ENCODE measurements at places on chromosomes 5 and 9. TPM values are rescaled to one million over a fixed set of nuclear protein-coding genes. Genes with fewer than 3 reads are reported as not detected.

GRCh38 chr5:76345582-76345981, 57.5 kb upstream of the IQGAP2 start:
- DNase-seq = no peak

Gene HEXB
- 264 TPM for total RNA-seq

- no peak for DNase-seq
Measured at GRCh38 chr9:90838098-90838497, 36.5 kb downstream of the SYK start.

Gene ZNF169
- 11.4 TPM for total RNA-seq

Gene MAPKAP1
- 110 TPM for total RNA-seq

Gene KIAA1191
- total RNA-seq = 107 TPM

DNA sequence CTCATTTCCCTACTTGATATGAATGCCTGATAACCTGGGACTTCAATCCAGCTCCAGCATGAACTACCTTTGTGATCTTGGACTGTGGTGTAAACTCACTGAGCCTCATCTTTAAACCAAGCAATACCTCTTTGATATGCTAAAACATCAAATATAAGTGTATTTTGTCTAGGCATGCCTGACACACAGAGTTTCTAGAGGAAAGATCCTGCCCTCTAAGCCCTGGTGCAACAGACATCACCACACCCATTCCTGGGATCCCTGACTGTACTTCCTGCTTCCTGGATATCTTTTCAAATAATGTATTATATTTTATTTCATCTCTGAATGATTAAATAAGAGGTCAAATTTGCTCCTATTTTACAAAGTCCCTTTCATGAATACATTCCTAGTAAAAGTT, 55.8 kb downstream of the ANXA2R start:
- no peak for DNase-seq

Gene PPP3R2
- total RNA-seq = not detected
